Anterior cingulate cortex (tissue), 58 donors: ENCODE measurements at places on chromosomes 16 and 17.

DNA sequence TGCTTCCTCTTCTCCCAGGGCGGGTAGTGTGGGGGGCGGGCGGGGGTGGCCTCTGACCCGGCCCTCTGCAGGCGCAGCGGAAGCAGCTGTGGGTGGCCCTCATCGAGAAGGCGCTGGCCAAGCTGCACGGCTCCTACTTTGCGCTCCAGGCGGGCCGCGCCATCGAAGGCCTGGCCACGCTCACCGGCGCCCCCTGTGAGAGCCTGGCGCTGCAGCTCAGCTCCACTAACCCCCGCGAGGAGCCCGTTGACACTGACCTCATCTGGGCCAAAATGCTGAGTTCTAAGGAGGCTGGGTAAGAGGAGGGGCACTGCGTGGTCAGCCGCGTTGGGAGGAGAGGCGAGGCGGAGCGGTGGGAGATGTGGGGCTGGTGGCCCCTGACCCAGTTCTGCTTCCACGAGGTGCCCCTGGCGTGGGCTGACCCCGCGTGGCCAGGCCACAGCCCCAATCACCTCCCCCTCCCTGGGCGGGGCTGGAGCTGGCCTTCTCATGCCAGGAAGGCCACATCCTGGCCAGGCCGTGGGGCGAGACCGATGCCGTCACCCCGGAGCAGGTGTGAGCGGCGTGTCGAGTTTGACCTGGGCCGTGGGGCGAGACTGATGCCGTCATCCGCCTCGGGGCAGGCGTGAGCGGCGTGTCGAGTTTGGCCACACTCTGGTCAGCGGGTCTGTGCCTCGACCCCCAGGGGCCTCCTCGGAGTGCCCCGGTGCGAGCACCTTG is 10.5 kb upstream of the PRR35 start:
- DNase-seq: no peak

DNA sequence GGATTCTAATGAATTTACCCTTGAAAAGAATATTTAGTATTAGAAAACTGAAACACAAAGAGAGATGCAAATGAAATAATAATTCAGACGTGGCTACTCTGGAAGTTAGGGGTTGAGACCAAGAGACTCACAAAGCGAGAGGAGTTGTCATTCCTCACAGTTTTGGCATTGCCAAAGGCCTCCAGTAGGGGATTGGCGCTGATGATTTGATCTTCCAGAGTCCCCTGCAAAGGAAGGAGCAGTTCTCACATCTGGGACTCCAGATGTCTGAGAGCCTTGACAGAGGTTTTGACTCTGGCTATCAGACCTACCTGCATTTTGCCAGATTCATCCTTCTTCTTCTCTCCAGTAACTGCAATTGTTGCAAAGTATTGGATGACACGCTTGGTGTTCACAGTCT is 6.6 kb downstream of the MYH8 start:
- DNase-seq: no peak

DNA sequence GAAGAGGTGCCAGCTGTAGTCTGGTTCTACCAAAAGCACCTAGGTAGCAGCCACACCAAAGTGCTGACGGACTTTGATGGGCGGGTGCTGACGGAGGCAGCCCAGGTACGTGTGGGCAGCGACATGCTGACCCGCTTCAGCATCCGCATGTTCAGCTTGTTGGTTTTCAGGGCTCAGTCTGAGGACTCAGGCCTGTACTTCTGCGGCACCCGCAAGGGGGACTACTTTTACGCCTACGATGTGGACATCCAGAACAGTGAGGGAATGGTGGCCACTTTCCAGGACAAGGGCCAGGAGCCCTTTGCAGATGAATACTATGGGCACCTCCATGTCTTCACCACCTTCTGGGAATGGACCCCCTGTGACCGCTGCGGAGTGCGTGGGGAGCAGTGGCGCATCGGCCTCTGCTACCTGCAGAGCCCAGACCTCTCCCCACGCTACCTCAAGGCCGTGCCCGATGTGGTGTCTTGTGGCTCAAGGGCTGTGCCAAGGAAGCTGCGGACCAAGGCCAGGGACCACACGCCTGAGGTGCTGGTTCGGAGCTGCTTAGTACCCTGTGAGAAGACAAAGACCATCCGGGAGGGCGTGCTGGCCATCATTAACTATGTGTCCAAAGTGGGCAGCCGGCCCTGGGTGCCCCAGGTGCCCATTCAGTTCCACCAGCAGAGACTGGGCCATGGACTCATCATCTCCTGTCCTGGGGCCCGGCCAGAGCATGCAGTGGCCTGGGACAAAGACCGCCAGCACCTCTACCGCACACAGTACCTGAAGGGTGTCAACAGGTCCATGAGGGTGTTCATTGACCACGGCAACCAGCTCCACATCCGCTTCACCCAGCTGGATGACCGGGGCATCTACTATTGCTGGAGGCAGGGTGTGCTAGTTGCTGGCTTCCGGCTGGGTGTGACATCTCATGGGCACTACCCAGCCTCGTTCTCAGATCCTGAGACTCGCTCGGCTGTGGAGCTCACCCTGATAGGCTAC is 5.0 kb upstream of the EFTUD2 start:
- no peak for DNase-seq

DNA sequence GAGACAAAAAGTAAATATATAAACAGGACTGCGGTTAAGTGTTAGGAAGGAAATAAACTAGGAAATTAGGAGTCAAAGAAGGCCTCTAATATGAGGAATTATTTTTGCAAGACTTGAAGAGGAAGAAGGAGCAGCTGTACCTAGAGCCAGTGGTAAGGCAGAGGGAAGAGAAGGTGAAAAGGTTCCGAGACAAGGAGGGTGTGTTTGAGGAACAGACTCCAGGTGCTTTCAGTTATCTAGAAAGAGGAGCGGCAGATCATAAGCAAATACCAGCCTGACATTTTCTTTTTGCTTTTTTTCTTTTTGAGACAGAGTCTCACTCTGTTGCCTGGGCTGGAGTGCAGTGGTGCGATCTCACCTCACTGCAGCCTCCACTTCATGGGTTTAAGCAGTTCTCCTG is 61.0 kb downstream of the CHD9 start:
- DNase-seq: no peak

GRCh38 chr17:9173386-9173983 is 152.2 kb downstream of the NTN1 start:
- DNase-seq: no peak

GRCh38 chr16:8869212-8869987 is 594 bp upstream of the CARHSP1 start:
- no peak for DNase-seq

DNA sequence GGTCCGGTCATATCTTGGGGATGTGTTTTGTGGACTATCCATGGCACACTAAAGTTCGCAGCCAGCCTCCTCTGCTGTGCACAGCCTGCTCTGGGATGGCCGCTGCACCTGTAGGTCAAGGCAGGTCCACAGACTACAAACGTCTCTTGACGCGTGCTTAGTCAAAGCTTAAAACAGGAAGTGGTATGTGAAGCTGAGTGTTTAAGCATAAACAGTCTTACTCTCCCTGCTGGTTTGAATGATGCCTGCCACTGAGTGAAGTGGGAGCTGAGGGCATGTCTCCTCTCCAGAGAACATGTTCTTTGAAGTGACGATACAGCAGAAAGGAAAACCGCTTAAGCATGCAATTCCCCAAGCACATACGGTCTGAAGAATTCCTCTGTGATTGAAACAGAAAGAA is 365.6 kb downstream of the SLC39A11 start:
- DNase-seq: no peak

DNA sequence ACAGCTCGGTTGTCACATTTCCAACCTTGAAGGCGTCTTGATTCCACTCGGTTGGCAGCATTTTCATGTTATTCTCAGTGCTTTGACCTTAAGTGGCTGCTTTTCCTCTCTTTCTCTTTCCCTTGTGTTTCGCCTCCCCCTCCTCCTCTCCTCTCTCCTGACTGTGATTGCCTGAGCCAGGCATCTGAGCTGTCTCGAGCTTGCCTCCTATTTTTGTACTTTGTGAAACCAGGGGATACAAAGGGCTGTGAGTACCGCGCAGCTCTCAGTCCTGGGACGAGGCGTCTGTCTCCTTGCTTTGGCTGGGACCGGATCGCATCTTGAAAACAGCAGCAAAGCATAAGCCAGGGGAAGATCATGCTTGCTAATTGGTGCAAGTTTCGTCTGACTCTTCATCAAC is 48.8 kb upstream of the SDK2 start:
- DNase-seq: peak; percentile 38

GRCh38 chr16:48574766-48575165 is 35.2 kb downstream of the N4BP1 start:
- no peak for DNase-seq

GRCh38 chr17:65753348-65753747 is 191.9 kb upstream of the AXIN2 start:
- no peak for DNase-seq

- DNase-seq: peak; percentile 0
Measured at GRCh38 chr16:5412731-5413130, 315.1 kb upstream of the EEF2KMT start.

- DNase-seq: no peak
Measured at GRCh38 chr17:81371910-81372760, 23.1 kb upstream of the BAHCC1 start.

- no peak for DNase-seq
Measured at GRCh38 chr16:12024429-12024828, 47.9 kb downstream of the SNX29 start.

DNA sequence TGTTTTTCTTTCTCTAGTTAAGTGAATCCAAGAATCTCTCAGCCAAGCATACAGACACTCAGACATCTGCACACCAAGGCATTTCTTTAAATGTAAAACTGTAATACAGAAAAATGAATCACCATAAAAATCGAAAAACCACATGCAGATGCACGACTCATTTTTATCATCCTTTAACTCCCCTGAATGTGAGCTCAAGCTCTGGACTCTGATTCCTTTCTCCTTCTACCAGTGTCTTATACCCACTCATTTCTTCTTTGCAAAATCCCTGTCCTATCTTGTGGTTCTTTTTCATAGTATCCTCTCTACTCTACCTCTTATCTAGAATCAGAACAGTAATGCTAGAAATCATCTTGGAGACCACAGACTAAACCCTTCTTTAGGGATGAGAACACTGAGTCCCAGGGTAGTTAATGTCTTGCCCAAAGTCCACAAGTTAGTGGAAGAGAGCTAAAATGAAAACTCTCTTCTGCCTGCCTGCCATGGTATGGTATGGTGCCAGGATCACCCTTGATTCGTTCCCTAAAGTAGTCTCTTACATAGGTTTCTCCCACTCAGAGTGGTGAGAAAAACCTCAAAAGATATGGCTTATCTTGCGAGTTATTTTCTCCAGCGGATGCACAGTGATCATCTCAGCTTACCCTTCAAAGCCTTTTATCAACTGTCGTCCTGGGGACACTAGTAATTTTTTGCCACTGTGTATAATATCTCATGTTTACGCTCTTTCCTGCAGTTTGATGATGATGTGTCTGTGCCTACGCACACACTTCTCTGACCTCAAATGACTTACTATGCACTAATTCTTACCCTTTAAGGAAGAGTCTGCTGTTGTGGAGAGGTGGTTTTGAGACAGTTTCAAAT is 30.2 kb downstream of the BRD7 start:
- no peak for DNase-seq

- DNase-seq: no peak
Measured at GRCh38 chr16:75620326-75621169, 2.5 kb downstream of the ADAT1 start.

DNA sequence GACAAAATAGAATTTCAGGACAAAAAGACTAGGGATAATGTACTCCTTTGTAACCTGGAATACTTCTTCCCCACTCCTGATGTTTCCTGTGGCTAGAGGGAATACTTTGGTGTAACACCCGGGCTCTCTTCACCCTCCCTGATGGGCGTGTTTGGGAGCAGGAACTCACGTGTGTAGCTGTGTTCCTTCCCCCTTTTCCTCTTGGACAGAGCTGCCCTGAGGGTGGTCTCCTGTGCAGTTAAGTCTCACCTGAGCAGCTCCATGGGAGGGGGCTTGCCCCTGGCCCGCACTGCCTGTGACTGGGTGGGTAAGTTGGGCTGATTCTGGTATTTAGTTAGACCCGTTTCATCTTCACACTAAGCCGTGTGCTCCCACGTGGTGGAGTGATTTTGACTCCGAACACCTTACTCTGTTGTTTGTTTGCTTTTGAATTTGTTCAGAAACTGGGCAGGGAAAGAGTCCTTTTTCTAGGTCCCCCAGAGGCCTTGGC is 87.9 kb downstream of the OR1D5 start:
- no peak for DNase-seq

DNA sequence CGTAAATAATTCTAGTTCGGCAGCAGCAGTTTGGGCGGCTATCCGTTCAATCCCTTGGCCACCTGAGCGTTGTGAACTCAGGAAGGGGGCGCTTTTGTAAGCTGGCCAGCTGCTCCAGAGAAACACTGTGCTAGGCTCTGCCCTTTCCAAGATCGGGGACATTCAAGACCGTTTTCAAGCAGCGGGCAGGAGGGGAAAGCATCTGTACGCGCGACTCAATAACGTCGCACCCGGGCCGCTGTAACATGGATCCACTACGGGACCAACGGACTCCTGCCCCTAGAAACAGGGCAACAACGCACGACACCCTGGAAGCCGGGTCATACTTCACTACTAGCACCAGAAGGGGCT is 463 bp downstream of the TOP2A start:
- DNase-seq: no peak

- DNase-seq: no peak
Measured at GRCh38 chr16:86697715-86698114, 119.4 kb downstream of the FOXL1 start.

- DNase-seq: no peak
Measured at GRCh38 chr16:67017421-67017750, 11.6 kb upstream of the CBFB start.

GRCh38 chr17:63847525-63848249 is 5.2 kb upstream of the SMARCD2 start:
- no peak for DNase-seq

DNA sequence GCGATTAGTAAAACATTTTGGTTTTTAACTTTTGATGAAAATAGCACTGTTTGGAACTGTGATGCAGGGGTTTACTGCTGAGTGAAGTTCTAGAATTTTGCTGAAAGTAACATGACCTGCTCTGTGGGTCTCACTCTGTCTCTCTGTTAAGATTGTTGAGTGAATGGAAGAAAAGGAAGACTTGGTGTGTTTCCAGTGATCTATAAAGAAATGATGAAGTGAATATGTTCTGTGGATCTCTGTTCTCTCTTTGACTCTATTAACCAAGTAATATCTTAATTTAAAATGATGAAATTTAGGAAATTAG is 148.4 kb downstream of the PRKCA start:
- no peak for DNase-seq

GRCh38 chr17:21186399-21187187 is 27.4 kb downstream of the TMEM11 start:
- DNase-seq: no peak

- DNase-seq: no peak
Measured at GRCh38 chr17:43434902-43435319, 36.1 kb downstream of the ARL4D start.

GRCh38 chr17:36001862-36002603 is 680 bp upstream of the CCL15 start:
- no peak for DNase-seq

- DNase-seq: no peak
Measured at GRCh38 chr17:83146347-83146746, 66.9 kb downstream of the METRNL start.

DNA sequence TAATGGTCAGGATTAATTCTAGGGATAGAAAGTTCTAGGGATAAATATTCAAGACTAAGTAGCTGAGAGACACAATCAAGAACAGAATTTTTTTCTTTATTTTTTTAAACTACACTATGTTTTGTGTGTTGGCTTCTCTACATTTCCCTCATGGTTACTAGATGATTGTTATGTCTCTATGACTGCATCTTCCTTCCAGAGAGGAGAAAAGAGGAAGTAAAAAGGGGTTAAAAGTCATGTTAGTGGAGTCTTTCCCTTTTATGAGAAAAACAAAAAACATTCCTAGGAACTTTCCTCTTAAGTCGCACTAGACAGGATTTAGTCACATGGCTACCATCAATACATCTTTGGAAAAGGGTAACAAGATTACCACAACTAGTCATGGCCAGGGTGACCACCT is 375.0 kb downstream of the KCNJ2 start:
- DNase-seq: no peak

- DNase-seq: no peak
Measured at GRCh38 chr17:2157675-2158395, 102.9 kb downstream of the HIC1 start.
